ENCODE measurements at places on chromosomes 7 and 10. TPM values are rescaled to one million over a fixed set of nuclear protein-coding genes. Genes with fewer than 3 reads are reported as not detected.

Gene FXYD4
- 2.8 TPM for polyA plus RNA-seq

Gene FAM131B
- 0.33 TPM for polyA plus RNA-seq

Gene VWDE
- 0.58 TPM for polyA plus RNA-seq

Gene GBX1
- polyA plus RNA-seq: not detected

Gene VIPR2
- polyA plus RNA-seq: 5.7 TPM

Gene PRF1
- 1.4 TPM for polyA plus RNA-seq

Gene ZNF679
- not detected for polyA plus RNA-seq

Gene ENTPD1
- 3.8 TPM for polyA plus RNA-seq

Gene KIF20B
- polyA plus RNA-seq: 2.4 TPM

Gene MBLAC1
- polyA plus RNA-seq: 1.7 TPM

Gene ETV1
- polyA plus RNA-seq: 0.88 TPM

Gene SEMA4G
- 5.1 TPM for polyA plus RNA-seq

Gene TMEM196
- polyA plus RNA-seq: not detected

Gene SPACDR
- polyA plus RNA-seq: 1.1 TPM

Gene TLX1
- not detected for polyA plus RNA-seq

GRCh38 chr7:140592964-140593671 is 47.5 kb downstream of the DENND2A start:
- peaks cover 3% of the 10 kb centered on the region for H3K4me1 ChIP-seq
- no peaks in the 10 kb centered on the region for H3K36me3 ChIP-seq
- no peaks in the 10 kb centered on the region for H3K27me3 ChIP-seq
- no peak overlapping the region for H3K27ac ChIP-seq
- DNase-seq: no peak
- H3K4me3 ChIP-seq: no peak overlapping the region

DNA sequence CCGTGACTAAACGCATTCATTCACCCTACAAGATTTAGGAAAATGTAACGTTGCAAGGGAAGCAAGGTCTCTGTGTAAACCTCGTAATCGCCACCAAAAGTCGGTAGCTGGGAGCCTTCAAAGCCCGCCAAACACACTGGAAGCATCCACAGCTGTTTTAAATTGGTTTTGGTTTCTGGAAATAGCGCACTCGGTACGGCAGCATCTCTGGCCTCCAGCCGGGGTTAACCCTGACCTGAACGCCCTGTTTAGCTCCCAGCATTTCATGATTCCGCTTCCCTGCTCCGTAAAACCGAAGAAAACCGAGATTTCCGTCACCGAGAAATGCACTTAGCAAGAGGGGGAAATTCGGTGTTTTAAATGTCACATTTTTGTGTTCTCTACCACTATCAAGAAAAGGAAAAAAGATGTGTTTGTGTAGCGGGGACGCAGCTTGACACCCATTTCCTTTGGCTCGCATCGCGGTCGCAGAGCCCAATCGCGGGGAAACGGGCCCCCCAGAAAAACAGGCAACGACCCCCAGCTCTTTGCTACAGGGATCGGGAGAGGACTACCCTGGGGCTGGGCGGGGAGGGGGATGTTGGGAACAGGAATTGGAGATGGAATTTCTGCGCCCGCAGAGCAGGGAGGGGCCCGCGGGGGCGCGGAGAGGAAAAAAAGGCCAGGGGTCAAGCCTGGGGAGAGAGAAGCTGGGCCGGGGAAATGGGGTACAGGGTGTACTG is 646 bp downstream of the SGCE start:
- no peaks in the 10 kb centered on the region for H3K4me1 ChIP-seq
- H3K27me3 ChIP-seq: peaks cover 46% of the 10 kb centered on the region
- H3K27ac ChIP-seq: peak overlapping the region; percentile 55
- H3K36me3 ChIP-seq: no peaks in the 10 kb centered on the region

- H3K27ac ChIP-seq: no peak overlapping the region
- H3K4me1 ChIP-seq: peaks cover 15% of the 10 kb centered on the region
- H3K36me3 ChIP-seq: peaks cover 8% of the 10 kb centered on the region
Observed at GRCh38 chr7:151777495-151777880, 99.4 kb downstream of the PRKAG2 start.

- DNase-seq: no peak
- H3K27ac ChIP-seq: no peak overlapping the region
- H3K4me1 ChIP-seq: peaks cover 13% of the 10 kb centered on the region
- H3K27me3 ChIP-seq: no peaks in the 10 kb centered on the region
- H3K36me3 ChIP-seq: no peaks in the 10 kb centered on the region
- H3K4me3 ChIP-seq: no peak overlapping the region
Observed at GRCh38 chr10:77180104-77180503, 457.5 kb downstream of the KCNMA1 start.

GRCh38 chr7:39210362-39210761 is 232.7 kb downstream of the POU6F2 start:
- H3K4me1 ChIP-seq: no peaks in the 10 kb centered on the region
- no peak overlapping the region for H3K27ac ChIP-seq
- no peak overlapping the region for H3K4me3 ChIP-seq
- no peaks in the 10 kb centered on the region for H3K36me3 ChIP-seq
- no peak for DNase-seq

GRCh38 chr10:10498781-10499180 is 518.9 kb upstream of the CELF2 start:
- no peaks in the 10 kb centered on the region for H3K36me3 ChIP-seq
- H3K27me3 ChIP-seq: no peaks in the 10 kb centered on the region
- no peak overlapping the region for H3K27ac ChIP-seq
- DNase-seq: no peak
- H3K4me3 ChIP-seq: no peak overlapping the region

GRCh38 chr7:843230-843629 is 11.0 kb downstream of the SUN1 start:
- peaks cover 78% of the 10 kb centered on the region for H3K36me3 ChIP-seq
- DNase-seq: no peak
- peak overlapping the region; percentile 78 for H3K27ac ChIP-seq

GRCh38 chr10:132647424-132647823 is 109.8 kb downstream of the INPP5A start:
- H3K4me1 ChIP-seq: no peaks in the 10 kb centered on the region
- no peaks in the 10 kb centered on the region for H3K36me3 ChIP-seq
- DNase-seq: no peak
- no peak overlapping the region for H3K27ac ChIP-seq
- no peak overlapping the region for H3K4me3 ChIP-seq
- no peaks in the 10 kb centered on the region for H3K27me3 ChIP-seq

DNA sequence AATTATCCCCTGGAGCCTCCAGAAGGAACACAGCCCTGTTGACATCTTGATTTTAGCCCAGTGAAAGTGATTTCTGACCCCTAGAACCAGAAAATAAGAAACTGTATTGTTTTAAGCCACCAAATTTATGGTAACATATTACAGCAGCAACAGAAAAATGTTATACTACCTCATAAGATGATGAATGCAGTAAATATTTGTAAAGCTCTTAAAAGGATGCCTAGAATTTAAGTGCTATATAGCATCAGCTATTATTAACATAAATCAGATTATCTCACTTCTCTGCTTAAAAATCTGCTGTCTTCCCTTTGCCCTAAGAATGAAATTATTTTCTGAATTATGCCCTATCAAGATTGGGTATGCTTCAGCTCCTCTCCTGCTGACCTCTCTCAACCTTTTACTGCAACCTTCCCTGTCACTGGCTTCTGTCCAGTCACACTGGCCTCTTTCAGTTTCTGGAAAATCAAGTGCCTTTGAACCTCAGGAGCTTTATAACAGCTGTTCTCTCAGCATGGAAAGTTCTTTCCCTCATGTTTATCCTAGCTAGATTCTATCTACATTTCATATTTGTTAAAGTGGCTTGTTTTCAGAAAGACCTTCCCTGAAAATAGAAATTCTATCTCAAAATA is 78.9 kb downstream of the GPR37 start:
- no peak overlapping the region for H3K27ac ChIP-seq
- DNase-seq: no peak
- no peaks in the 10 kb centered on the region for H3K27me3 ChIP-seq
- H3K36me3 ChIP-seq: no peaks in the 10 kb centered on the region

GRCh38 chr10:97095701-97096260 is 90.0 kb downstream of the SLIT1 start:
- no peak overlapping the region for H3K27ac ChIP-seq
- peaks cover 15% of the 10 kb centered on the region for H3K4me1 ChIP-seq
- H3K36me3 ChIP-seq: no peaks in the 10 kb centered on the region
- DNase-seq: no peak
- H3K4me3 ChIP-seq: no peak overlapping the region

DNA sequence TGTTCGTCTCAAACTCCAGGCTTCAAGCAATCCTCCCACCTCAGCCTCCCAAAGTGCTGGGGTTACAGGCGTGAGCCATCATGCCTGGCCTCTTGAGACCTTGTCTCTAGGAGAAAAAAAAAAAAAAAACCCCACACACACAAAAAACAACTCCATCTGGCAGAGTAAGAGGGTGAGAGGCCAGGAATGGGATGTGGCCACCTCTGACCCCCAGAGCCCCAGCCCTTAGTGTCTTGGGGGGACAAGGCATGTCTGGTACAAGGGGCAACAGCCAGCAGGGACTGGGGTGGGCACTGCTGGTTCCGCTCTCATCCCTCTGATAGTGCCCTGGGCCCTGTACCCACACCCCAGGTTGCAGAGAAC is 15.6 kb upstream of the TNRC18 start:
- H3K27ac ChIP-seq: no peak overlapping the region
- no peak for DNase-seq
- H3K27me3 ChIP-seq: no peaks in the 10 kb centered on the region

- DNase-seq: peak; percentile 3
- H3K27me3 ChIP-seq: peaks cover under 1% of the 10 kb centered on the region
- no peaks in the 10 kb centered on the region for H3K36me3 ChIP-seq
- H3K27ac ChIP-seq: no peak overlapping the region
Observed at GRCh38 chr7:157503229-157503628, 166.4 kb downstream of the DNAJB6 start.

DNA sequence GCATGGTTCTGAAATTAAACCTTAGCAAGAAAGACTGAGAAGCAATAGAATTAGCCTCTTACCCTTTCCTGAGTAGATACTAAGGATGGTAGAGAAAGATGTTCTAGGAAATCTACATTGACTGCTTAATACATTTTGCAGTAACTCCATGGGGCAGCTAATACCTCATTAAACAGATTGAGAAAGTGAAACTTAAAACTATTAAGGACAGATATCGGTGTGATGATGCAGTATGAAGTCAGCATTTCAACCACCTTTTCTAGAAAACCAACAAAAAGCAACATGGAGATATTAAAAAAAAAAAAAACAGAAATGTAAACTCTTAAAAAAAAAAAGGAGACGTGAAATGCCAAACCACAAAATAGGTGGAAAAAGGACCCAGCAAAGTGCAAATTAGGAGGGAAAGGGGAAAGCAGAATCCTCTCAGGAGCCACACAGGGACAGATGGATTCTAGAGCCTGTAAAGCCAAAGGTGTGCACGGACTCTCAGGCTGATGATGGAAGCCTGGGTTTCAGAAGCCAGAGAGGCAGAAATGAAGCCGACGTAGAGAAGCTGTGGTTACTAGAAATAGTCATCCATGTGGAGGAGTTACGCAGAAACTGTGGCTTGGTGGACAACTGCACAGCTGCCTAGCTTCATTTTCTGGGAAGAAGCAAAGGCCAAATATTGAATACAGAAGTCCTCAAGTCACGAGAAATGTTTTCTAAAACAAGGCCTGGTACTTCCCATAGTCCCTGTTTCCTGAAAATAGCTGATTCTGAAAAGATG is 38.1 kb upstream of the GPR141 start:
- H3K27ac ChIP-seq: no peak overlapping the region
- H3K4me1 ChIP-seq: no peaks in the 10 kb centered on the region

- no peak overlapping the region for H3K4me3 ChIP-seq
- H3K36me3 ChIP-seq: no peaks in the 10 kb centered on the region
- no peak for DNase-seq
- H3K4me1 ChIP-seq: peaks cover 30% of the 10 kb centered on the region
Observed at GRCh38 chr7:28981161-28981465, 23.0 kb upstream of the TRIL start.

- H3K27ac ChIP-seq: no peak overlapping the region
- H3K4me1 ChIP-seq: no peaks in the 10 kb centered on the region
- no peaks in the 10 kb centered on the region for H3K27me3 ChIP-seq
- no peaks in the 10 kb centered on the region for H3K36me3 ChIP-seq
Observed at GRCh38 chr10:44416936-44417335, 32.0 kb upstream of the CXCL12 start.

DNA sequence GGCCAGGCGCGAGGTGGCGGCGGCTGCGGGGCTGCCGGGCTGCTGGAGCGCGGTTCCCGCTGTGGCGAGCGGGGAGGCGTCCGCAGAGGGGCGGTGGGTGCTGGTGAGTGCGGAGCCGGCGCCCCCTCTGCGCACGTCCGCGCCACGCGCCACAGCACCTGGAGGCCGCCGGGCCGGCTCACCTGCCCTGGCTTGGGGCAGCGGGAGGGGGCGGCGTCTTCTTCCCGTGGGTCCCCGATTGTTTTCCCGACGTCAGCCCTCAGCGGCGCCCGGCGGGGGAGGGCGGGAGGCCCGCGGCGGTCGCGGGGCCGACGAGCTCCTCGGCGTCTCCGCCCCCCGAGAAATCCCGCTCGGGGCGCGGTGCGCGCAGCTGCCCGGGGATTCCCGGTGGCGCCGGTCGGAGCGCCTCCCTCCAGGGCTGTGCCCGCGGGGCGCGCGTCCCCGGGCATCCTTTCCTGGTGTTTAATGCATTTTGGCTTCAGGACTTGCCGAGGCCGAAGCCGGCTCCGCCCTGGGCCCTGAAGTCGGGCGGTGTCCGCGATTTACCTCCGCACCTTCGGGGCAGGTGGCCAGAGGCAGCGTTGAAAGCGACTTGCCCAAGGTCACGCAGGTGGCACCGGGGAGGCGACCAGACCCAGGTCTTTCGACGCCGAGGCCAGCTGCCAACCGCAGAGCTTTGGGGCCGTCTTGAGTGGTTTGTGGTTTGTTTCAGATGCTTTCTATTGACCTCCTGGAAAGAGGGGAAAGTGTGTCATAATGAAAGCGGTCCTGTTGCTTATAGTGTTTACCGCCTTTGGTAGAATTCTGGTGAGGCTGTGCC is 561 bp downstream of the PLEKHA1 start:
- H3K27me3 ChIP-seq: no peaks in the 10 kb centered on the region
- H3K4me1 ChIP-seq: peaks cover 44% of the 10 kb centered on the region
- H3K4me3 ChIP-seq: peak overlapping the region; percentile 74
- peak overlapping the region; percentile 98 for H3K27ac ChIP-seq

DNA sequence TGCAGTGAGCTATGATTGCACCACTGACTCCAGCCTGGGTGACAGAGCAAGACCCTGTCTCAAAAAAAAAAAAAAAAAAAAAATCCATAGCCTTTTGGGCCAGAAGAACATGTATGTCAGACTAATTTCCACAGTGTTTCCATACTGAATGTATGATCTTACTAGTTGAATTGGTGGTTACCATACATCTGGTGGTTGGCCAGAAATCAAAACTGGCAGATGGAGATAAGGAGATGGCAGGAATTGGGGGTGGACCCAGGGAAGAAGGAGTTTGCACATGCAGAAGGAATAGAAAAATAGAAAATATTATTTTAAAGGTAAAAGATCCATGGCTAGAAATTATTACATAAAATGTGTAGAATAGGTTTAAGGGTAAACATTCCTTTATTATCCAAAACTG is 3.7 kb upstream of the ATOH7 start:
- H3K27me3 ChIP-seq: no peaks in the 10 kb centered on the region
- H3K4me3 ChIP-seq: no peak overlapping the region
- peaks cover 14% of the 10 kb centered on the region for H3K4me1 ChIP-seq
- no peak for DNase-seq
- no peaks in the 10 kb centered on the region for H3K36me3 ChIP-seq

Data from stomach (tissue), 19 donors.